ENCODE measurements at places on chromosomes 12 and 14. TPM values are rescaled to one million over a fixed set of nuclear protein-coding genes. Genes with fewer than 3 reads are reported as not detected.

DNA sequence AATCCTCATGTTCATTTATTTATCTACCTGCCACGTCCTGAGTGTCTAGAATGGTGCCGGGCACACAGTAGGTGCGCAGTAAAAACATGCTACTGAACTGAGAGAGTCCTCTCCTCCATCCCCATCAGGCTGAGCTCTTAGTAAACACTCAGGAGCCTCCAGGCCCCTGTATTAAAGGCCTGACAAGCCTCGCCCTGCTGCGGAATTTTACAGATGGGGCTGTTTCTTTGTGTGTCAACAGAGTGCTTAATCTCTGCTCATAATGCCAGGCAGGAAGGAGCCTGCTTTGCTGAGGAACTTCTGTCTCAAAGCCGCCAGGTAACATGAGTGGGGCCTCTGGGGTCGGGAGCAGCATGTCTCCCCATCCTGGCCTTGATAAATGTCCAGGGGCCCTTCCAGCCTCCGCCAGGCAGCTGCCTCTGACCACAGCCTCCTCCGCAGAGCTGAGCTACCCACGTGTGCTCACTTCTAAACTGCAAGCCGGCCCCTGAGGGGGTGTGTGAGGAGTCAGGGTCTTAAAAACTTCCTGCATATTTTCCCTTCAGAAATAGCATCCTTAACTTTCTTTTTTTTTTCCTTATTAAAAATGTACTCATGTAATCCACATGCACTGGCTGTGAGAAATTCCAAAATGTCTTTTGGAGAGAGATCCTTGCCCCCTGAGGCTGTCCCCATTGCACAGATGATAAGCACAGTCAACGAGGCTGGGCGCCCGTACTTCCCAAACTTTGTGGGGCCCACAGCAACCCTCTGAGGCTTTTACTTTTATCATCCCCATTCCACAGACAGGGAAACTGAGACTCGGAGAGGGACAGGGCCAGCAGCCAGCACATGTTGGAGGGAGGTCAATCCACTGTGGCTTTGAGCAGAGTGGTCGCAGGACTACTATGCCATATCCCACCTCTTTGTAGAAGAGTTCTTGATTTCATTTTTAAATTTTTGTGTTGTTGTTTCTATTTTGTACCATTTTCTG is 116.0 kb upstream of the NCOR2 start:
- no peak for DNase-seq

DNA sequence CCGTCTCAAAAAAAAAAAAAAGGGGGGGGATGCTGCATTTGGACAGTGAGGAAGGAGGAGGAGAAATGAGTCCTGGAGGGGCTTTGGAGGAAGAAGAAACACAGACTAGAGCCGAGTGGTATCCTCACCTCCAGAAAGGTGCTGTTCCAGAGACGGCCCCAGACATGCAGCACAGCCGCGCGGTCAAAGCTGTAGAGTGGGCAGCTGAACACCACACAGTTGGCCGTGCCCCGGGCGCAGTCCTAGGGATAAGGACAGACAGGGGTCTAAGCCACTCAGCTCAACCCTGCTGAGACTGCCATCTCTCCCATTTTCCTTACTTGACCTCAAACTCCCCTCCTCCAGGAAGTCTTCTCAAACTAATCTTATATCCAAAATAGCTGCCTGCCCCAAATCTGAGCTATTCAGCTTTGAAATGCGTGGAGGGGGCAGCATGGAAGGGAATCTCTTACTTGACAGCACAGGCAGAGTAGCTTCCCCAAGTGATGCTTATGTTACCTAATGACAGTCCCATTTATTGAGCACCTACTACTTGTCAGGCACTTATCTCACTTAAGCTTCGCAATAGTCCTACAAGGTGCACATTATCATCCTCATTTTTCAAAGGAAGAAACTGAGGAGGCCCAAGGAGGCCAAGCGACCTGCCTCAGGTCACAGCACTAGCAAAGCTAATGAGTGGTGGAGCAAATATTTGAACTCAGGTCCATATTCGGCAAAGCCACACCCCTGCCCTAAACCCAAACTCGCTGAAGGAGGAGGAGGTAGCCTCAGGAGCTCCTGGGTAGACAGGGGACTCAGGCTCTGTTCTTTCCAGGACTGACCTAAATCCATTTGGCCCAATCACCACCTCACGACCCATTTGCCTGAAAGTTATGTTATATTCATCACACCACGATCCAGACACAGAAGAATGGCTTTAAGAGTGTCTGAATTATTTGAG is 18.7 kb downstream of the ITGA7 start:
- DNase-seq: no peak

- DNase-seq: no peak
Measured at GRCh38 chr12:4817880-4818279, 91.8 kb upstream of the KCNA1 start.

Gene TBX5
- not detected for total RNA-seq

Gene LRRIQ1
- 1.9 TPM for total RNA-seq

- no peak for DNase-seq
Measured at GRCh38 chr14:96168581-96168980, 36.1 kb upstream of the BDKRB2 start.

All from astrocyte (in vitro differentiated cells and primary cell).